Anterior cingulate cortex (tissue), 58 donors: ENCODE measurements at places on chromosomes 11 and 22.

DNA sequence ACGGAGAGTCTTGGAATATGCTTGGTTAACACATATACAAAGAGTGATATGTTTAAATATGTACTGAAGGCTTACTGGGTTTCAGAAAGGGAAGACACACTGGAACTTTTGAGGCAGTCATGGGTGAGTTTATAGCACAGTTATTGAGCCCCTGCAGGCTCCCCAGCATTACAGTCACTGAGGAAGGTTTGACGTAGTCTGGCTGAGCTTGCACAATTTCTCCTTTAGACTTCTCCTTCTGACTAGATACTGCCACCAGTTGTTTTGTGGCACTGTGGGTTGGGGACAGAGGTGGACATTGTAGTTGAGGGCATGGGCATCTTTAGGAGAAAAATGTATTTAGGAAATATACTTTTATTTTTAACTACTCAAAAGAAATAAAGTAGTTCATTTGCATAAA, 285.4 kb downstream of the C11orf87 start:
- no peak for DNase-seq

DNA sequence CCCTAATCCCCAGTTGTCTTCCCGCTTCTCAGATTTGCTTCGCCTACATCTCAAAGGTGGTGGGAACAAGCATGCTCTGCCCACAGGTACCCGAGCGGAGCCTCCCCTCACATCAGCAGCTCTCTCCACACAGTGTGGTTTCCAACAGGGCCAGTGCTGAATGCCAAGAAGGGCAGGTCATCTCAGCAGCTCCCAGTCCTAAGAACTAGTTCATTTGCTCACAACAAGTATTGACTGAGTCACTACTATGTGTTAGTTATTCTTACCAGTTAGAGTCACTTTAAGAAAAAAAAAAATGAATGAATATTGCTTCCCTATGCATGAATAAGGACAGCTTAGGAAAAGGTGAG, 66.2 kb downstream of the THAP12 start:
- DNase-seq = no peak

- DNase-seq = no peak
Observed at GRCh38 chr22:48359613-48359965, 1468.1 kb downstream of the BRD1 start.

GRCh38 chr11:3135481-3136440, 29.3 kb downstream of the OSBPL5 start:
- DNase-seq = no peak

DNA sequence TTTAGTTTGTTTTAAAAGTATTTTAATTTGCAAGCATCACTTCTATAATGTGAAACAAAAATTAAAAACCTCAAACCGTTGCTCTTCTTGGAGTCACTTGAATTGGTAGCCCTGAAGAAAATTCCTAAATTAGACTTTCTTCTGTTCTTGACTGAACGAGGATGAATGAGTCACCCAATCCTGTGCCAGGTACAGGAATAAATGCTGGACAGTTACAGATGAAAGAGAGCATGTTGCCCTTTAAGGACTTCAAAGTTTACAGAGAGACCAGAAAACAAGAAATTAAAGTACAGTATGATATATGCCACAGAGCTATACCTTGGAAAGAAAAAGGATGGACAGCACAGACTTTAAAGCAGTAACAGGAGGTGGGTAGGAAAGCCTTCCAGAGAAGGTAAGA, 41.3 kb upstream of the CXCR5 start:
- no peak for DNase-seq

DNA sequence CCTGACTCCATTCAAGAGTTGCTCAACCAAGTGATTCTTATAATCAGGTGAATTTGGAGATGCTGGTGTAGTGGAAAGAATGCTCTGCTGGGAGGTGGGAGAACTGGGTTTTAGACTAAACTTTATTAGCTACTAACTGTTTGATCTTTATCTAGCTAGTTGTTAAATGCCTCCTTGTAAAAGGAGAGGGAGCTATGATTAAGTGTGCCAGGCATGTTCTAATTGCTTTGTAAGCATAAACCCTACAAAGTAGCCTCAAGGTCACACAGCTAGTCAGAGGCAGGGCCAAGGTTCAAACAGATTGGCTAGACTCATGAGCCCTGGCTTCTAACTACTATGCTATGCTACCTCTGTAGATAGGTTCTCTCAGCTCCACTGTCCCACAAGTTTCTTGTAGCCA, 105.5 kb downstream of the NXPE2 start:
- no peak for DNase-seq

DNA sequence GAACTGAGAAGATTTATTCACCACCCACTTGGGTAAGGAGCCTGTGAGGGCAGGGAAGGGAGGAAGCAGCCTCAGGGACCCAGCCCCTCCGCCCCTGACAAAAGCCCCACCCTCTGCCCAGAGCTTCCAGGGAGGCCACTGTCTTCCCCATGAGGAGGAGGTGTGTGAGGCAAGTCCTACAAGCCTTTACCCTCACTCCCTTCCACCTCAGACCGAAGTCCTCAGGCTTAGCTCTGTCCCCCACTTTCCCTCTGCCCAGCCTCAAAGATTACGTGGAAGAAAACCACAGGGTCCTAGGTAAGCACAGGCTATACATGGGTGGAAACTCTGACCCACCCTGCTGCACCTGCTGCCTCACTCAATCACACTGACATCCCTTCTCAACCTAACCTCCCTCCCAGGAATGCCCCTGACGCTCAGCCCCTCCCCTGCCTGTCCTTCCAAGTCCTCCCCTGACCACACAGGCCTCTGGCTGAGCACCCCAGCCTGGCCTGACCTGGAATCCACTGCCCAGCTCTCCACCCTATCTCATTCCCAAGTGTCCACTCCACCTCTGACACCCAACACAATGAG, 3.6 kb upstream of the ARAP1 start:
- no peak for DNase-seq

- DNase-seq = no peak
Observed at GRCh38 chr11:88680806-88681205, 343.3 kb upstream of the CTSC start.

GRCh38 chr11:134539285-134539684, 127.2 kb upstream of the B3GAT1 start:
- DNase-seq = no peak

- DNase-seq = no peak
Observed at GRCh38 chr11:61164606-61165424, 3.6 kb upstream of the VPS37C start.

- DNase-seq = no peak
Observed at GRCh38 chr11:130573767-130574166, 125.3 kb downstream of the ADAMTS15 start.

GRCh38 chr11:112334381-112334780, 73.7 kb upstream of the PLET1 start:
- DNase-seq = no peak

DNA sequence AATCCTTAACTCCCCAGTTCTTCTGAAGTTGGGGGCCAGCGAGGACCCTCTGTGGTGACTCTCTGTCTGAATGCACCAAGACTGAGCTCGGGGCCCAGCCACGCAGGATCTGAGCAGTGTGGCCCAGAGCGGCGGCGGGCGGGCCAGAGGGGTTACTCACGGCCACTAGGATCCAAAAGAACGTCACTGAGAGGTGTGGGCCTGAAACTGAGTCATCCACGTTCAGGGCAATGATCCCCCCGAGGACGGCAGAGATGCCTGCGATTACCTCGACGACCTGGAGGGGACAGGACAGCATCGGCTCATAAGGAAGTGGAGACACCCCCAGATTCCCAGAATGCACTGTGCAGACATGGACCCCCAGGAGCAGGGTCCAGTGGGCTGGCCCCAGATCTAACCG, 11.2 kb downstream of the MLC1 start:
- no peak for DNase-seq

- DNase-seq = no peak
Observed at GRCh38 chr11:120819437-120820365, 204.2 kb upstream of the TBCEL start.

- DNase-seq = no peak
Observed at GRCh38 chr11:118596224-118597146, 10.9 kb upstream of the PHLDB1 start.

DNA sequence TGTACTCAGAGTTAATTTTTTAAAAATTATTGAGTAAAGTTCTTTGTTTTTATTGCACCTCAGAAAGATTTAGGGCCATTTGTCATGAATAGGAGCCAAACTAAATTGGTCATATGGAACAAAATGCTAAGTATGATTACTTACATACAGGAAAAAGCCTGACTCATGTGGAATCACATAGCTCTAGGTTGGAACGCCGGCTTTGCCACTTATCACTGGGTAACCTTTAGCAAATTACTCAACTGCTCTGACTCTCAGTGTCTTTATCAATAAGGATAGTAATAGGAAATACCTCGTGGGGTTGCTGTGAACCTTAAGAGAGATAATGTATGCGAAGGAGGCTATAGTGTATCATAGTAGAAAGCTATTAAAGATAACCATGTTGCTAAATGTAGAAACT, 638.5 kb downstream of the NELL1 start:
- no peak for DNase-seq

DNA sequence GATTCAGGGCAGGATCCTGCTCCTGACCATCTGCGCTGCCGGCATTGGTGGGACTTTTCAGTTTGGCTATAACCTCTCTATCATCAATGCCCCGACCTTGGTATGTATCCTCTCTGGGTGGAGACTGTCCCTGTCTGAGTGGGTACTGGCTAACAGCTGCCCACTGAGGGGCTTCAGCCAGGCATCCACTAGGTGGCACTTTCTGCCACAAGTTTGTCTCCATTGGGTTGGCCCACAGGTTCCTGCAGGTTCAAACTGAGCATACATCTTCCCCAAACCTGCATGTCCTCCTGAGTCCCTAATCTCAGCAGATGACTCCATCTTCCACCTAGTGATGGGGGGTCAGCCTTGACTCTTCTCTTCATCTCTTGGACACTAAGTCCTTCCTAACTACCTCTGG, 4.4 kb downstream of the SLC2A11 start:
- DNase-seq = no peak

GRCh38 chr11:108967571-108967970, 302.7 kb downstream of the DDX10 start:
- DNase-seq = peak; percentile 10

DNA sequence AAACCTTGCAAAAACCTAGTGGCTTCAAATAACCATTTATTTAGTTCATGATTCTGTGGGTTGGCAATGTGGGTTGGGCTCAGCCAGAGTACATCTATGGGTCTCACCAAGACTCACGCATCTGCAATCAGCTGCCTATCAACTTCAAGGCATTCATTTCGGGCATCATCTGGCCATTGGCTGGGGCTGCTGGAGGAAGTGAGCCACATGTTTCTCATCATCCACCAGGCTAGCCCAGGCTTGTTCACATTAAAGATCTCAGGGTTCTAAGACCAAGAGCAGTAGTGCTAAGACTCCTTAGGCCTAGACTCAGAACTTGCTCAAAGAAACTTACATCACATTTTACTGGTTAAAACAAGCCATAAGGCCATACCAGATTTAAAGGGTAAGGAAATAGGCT, 478.9 kb upstream of the ARHGAP42 start:
- no peak for DNase-seq

GRCh38 chr11:36399236-36399635, 103.1 kb downstream of the PRR5L start:
- DNase-seq = no peak

- no peak for DNase-seq
Observed at GRCh38 chr11:75277211-75277805, 36.7 kb downstream of the TPBGL start.

GRCh38 chr11:266676-267439, 11.3 kb upstream of the NLRP6 start:
- DNase-seq = no peak

- DNase-seq = no peak
Observed at GRCh38 chr11:118060869-118061268, 16.0 kb upstream of the TMPRSS4 start.

GRCh38 chr11:69818231-69818602, 999 bp downstream of the FGF3 start:
- no peak for DNase-seq

- no peak for DNase-seq
Observed at GRCh38 chr22:32991353-32992101, 66.7 kb downstream of the SYN3 start.

- DNase-seq = no peak
Observed at GRCh38 chr11:20973940-20974559, 304.7 kb downstream of the NELL1 start.

DNA sequence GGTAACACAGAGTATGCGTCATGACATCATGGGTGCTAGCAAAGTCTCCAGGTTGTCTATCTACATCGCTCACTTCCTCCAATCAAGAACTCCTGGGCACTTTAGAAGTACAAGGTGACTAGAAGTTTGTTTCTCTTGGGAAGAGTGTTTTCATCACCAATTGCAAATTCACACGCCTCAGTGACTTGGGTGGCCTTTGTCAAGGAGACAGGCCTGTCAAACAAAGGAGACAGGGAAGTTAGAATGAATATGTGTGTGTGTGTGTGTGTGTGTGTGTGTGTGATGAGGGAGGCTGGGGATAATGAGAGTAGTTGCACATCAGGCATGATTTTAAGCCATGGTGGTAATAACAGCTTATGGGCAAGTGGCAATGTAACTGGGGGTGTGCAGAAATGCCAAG, 953.2 kb downstream of the OPCML start:
- DNase-seq = no peak

DNA sequence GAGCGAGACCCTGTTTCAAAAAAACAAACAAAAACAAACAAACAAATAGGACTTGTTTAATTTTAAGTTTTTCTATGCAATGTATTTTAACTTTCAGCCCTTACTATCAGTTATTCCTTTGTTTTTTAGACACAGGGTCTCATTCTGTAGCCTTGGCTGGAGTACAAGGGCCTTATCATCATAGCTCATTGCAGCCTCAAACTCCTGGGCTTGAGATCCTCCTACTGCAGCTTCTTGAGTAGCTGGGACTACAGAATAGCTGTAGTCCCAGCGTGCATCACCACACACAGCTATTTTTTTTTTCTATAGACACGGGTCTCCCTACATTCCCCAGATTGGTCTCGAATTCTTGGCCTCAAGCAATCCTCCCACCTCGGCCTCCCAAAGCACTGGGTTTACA, 44.5 kb downstream of the PIK3C2A start:
- no peak for DNase-seq

DNA sequence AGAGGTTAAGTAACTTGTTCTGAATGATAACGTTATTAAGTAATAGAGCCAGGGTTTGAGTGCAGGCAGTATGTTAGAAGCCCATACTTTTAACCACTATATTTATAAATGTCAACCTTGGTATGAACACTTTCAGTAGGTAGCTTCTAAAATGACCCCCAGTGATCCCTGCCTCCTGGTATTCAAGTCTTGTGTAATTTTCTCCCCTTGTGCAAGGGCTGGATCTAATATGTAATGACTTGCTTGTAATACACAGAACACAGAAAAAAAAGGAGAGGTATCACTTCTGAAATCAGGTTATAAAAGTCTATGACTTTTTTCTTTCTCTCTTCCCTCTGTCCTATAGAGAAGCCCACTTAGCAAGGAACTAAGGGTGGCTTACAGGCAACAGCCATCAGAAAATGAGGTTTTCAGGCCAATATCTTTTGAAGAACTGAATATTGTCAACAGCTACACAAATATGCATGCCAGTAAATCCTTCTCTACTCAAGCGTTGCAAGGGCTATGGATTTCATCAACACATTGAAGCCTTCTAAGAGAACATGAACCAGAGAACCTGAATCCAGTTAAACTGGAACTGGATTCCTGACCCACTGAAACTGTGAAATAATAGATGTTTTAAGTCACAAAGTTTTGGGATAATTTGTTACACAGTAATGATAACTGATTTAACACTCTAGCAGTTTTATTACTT, 712.3 kb downstream of the METTL15 start:
- no peak for DNase-seq
